ENCODE measurements at places on chromosomes 12 and 14. TPM values are rescaled to one million over a fixed set of nuclear protein-coding genes. Genes with fewer than 3 reads are reported as not detected.
A peak's percentile ranks its signal among the peaks of the same experiment; 100 is the strongest.

- DNase-seq: no peak
Measured at GRCh38 chr14:61884711-61885110, 122.5 kb downstream of the SNAPC1 start.

DNA sequence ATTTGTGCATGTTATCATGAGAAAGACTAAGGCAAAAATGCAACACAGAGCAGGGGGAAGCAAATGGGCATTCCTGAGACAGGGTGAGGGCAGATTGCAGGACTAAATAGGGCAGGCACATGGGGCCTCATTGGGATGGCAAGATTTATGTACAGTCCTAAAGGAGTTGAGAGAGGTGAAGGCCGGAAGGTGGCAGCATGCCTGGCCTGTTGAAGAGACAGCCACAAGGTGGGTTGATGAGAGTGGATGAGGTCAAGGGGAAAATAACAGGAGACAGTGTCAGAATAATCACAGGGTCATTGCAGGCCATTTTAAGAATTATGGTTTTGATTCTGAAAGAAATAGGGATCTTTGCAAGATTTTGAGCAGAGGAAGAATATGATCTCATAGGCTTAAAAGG, 21.0 kb downstream of the PAH start:
- DNase-seq: no peak

GRCh38 chr12:53073881-53074280, 5.3 kb downstream of the SPRYD3 start:
- DNase-seq: no peak

The VWF gene
- total RNA-seq: 3.0 TPM

DNA sequence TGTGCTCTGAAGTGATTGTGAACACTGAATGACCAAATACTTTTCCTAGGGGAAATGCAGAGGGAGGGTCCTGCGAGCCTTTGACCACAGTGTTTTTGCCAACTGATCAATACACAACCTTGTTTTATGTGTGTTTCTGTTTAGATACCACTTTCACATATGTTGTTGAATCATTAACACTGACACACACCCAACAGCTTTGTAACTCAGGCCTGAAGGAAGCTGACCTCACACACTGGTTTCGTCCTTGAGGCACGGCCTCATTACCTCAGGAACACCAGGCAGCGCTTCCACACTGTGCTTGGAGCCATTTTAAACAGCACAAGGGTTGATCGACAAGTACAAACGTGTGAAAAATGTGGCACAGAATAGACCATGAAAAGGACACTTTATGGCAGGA, 60.0 kb downstream of the PPFIBP1 start:
- peak; percentile 62 for DNase-seq

GRCh38 chr12:124457287-124458219, 109.9 kb downstream of the NCOR2 start:
- DNase-seq: no peak

DNA sequence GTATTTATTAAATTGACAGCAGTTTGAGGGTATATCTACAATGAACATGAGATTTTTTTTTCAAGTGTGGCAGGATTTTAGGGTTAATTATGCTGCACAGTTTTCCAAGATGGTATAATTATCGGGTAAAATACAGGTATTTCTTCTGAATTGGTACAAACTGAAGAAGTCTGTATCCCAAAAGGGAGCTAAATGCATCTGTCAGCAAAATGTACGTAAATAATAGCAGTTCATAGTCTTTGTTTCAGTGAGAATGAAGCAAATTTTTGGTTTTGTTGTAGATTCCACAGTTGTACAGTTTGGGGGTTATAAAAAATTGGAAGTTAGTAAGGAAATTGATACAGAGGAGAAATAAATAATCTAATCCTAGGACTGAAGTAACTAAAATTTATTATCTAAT, 63.3 kb downstream of the RAD52 start:
- DNase-seq: no peak

The MAP1LC3B2 gene
- 0.35 TPM for total RNA-seq

The RFC5 gene
- 25.0 TPM for total RNA-seq

The MMAB gene
- 16.2 TPM for total RNA-seq

GRCh38 chr12:53972152-53972702, 699 bp upstream of the HOXC11 start:
- no peak for DNase-seq

GRCh38 chr12:70196811-70197281, 46.4 kb upstream of the CNOT2 start:
- no peak for DNase-seq

The NYNRIN gene
- 2.4 TPM for total RNA-seq
